Stimulated activated CD8-positive, alpha-beta memory T cell treated with anti-CD3 and anti-CD28 coated beads, Interleukin-4, amount 100 ng/mL, for 1 hour (primary cell): ENCODE measurements at places on chromosomes 4 and X.

- no peak for DNase-seq
Measured at GRCh38 chr4:151676301-151676700, 84.5 kb downstream of the GATB start.

DNA sequence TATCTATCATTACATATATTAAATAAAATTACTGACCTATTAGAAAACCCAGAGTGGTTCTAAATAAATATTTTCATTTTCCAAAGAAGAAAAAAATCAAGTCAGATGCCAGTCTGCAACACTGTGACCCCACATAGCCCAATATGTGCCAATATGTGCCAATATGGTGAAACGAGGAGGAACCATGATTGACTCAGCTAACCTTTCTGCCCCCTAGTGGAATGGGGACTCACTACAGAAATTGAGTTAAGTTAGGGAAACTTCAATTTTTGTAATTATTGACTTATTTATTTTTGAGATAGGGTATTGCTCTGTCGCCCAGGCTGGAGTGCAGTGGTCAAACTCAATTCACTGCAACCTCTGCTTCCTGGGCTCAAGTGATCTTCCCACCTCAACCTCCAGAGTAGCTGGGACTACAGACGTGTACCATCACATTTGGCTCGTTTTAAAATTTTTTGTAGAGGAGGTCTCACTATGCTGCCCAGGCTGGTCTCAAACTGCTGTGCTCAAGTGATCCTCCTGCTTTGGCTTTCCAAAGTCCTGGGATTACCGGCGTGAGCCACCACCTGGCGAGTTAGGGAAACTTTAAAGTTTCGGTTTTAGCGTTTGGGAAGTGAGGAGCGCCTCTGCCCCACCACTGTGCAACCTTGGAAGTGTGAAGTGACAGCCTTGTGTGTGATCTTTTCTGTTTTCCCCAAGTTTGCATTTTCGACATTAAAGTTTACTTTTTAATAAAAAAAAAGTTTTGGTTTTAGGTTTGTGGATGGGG is 116.8 kb upstream of the SHISA3 start:
- DNase-seq, result no peak

GRCh38 chr4:81096566-81096965 is 66.1 kb downstream of the BMP3 start:
- no peak for DNase-seq

DNA sequence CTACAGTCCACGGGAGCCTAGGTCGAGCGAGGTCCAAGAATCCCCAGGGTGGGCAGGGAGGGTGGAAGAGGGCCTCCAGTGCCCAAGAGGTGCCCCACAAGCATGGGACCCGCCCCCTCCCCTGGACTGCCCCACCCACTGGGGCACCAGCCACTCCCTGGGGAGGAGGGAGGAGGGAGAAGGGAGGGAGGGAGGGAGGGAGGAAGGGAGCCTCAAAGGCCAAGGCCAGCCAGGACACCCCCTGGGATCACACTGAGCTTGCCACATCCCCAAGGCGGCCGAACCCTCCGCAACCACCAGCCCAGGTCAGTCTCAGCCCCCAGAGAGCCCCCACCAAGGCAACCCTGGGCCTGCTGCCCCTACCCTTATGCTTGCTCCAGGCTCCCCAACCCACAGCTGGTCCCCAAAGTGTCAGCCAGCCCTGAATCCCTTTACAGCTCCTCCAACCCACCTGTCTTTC is at the start of gene GATA1:
TSS of gene GATA1 (plus strand) at position 250 of the 460 bp plus-strand sequence. CDS start 4,520 bp downstream, outside the sequence.
- DNase-seq, result no peak

DNA sequence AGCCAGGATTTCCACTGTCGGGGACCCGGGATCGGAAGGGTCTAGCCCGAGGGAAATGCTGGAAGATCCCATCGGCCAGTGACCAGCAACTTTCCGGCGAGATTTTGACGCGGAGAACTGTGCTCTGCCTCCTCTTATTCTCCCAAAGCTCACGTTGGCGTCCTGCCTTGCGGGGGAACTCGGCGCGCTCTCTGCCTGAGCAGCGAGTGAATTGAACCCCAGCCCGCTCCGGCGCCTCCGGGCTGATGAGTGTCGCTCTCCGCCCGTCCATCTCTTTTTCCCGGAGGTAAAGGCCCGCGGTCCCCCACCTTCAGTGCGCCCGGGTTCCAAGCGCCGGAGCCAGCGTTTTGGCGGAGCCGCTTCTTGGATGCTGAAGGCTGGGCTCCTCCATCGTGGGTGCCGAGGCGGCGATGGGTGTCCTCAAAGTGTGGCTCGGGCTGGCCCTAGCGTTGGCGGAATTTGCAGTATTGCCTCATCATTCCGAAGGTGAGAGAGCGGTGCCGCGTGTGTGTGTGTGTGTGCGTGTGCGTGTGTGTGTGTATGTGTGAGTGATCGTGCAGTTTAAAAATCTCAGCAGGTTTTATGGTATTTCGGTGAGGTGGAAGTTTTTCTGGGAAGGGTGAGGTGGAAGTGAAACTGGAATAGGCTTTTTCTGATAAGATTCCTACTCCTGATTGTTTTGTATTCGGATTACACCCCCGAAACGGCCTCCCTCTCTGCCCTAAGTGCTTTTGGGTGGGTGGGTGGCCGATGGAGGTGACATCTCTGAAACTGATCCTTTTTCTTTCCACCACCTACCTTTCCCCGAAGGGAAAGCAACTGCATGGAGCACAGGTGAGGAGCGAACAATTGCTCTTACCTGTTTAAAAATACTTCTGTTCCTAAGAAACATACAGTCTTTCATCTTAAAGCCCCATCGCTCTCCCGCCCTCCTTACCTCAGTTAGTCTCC is 752 bp downstream of the FRAS1 start:
- no peak for DNase-seq

DNA sequence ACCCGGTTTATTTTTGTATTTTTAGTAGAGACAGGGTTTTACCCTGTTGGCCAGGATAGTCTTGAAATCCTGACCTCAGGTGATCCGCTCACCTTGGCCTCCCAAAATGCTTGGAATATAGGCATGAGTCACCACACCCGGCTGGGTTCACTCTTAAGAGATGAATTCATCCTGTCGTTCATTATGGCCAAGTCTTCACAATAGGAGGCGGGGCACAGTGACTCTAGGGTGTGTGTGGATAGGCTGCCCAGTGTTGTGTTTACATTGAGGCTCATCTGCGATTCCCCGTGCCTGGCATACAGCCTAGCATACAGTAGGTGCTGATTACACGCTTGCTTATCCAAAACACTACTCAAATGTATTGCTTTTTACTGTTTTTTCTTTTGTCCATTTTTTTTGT is 41.3 kb upstream of the IGFBP7 start:
- DNase-seq, result no peak

GRCh38 chrX:13069771-13070416 is 25.5 kb upstream of the FAM9C start:
- DNase-seq, result no peak

GRCh38 chr4:154234576-154234975 is 257.0 kb downstream of the DCHS2 start:
- DNase-seq, result no peak

- no peak for DNase-seq
Measured at GRCh38 chrX:112851806-112852205, 11.2 kb upstream of the AMOT start.

- DNase-seq, result no peak
Measured at GRCh38 chr4:164904336-164904735, 27.4 kb downstream of the APELA start.

GRCh38 chr4:88295656-88296055 is 11.3 kb upstream of the PPM1K start:
- DNase-seq, result no peak

- no peak for DNase-seq
Measured at GRCh38 chr4:1535926-1536578, 129.8 kb upstream of the NKX1-1 start.

DNA sequence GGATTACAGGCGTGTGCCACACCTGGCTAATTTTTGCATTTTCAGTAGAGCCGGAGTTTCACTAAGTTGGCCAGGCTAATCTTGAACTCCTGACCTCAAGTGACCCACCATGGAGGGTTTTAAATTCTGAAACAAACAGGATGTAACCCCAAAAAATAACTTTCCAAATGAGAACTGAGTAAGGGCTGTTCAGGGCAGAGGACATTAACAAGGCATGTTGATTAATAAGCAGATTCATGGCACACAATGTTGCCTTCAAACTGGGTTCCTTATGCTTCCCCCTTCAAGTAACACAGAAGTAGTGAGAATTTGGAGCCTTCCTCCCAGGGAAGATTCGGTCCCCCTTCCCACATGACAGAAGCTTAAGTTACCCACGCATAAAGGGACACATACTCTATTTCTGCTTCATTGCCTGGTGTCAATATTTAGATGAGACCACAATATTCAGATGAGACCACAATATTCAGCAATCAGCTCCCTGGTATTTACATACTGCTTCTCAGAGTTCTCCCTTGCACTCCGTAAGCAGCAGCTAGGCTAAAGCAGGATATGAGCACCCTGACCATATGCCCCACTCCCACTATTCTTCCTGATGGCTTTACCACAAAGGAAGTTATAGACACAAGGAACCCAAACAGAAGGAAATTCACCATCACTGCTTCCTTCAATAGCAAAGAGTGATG is 21.4 kb downstream of the GRSF1 start:
- DNase-seq, result no peak

GRCh38 chrX:121308276-121308805 is 260.9 kb downstream of the GLUD2 start:
- no peak for DNase-seq

DNA sequence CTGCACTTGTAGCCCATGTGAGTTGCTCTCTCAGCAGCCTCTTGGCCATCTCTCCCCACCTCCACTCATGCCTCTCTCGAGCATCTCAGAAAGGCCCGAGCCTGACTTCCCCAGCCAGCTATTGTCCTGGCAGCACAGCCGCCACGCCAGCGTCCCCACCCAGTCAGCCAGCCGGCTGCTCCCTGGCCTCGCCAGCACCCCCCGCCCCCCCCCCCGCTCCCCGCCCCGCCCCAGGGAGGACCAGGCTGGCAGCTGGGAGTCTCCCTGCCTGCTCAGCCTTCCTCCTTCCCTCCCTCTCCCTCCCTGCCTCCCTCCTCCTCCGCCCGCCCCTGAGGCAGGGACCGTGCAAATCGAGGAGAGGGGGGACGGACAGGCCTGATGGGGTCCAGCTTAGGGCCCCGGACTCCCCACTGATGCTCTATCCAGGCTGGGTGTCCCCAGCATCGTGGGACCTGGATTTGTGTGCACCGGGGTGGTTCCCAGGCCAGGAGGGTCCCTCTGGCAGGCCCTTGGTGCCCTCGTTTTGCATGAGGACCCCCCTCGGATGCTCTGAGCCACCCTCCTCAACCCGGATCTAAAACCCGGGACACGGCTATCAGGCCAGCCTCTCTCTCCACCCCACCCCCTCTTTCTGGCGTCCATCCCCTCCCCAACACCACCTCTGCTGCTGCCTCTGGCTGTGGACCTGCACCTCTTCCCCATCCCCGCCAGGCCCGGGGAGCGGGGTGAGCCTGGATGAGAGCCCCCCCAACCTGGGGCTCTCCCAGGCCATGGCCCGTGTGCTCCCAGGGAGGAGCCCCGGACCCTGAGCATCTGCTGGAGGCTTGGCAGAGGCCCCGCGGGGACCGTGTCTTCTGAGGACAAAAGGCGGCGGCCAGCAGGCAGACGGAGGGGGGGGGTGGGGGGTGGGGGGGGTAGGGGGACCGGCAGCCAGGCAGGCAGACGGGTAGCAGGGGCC is at the start of gene GPR173:
TSS of gene GPR173 (plus strand) at position 621 of the 958 bp plus-strand sequence. CDS start 27,833 bp downstream, outside the sequence.
- DNase-seq, result no peak

DNA sequence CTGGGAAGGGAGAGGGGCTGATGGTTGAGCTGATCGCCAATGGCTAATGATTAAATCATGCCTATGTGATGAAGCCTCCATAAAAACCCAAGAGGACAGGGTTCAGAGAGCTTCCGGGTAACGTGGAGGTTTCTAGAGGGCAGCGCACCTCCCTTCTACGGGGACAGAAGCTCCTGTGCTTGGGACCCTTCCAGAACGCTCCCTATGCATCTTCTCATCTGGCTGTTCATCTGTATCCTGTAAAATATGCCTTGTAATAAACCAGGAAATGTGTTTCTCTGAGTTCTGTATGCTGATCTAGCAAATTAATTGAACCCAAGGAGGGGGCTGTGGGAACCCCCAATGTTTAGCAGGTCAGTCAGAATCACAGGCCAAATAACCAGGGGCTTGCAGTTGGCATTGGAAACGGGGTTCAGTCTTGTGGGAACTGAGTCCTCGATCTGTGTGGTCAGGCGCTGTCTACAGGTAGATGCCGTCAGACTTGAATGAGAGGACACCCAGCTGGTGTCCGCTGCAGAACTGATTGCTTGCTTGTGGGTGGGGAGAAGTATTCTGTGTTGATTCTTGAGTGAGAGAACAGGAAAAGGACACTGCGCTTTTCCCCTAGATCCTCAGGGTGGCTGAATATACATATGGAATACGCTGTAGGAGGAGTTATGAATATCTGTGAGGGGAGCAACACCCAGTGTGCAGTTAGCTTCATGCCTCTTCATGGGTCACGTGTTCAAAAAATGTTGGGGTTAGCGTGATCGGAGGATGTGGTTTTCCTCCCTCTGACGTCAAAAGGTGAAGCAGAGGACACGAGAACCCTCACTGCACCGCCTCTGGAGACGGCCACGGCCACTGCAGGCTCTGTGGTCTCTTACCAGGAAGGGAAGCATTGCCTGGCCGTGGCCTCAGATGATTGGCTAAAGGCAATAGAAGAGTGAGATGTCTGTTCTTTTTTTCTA is 29.2 kb downstream of the HTT-AS start:
- DNase-seq, result peak; percentile 55

DNA sequence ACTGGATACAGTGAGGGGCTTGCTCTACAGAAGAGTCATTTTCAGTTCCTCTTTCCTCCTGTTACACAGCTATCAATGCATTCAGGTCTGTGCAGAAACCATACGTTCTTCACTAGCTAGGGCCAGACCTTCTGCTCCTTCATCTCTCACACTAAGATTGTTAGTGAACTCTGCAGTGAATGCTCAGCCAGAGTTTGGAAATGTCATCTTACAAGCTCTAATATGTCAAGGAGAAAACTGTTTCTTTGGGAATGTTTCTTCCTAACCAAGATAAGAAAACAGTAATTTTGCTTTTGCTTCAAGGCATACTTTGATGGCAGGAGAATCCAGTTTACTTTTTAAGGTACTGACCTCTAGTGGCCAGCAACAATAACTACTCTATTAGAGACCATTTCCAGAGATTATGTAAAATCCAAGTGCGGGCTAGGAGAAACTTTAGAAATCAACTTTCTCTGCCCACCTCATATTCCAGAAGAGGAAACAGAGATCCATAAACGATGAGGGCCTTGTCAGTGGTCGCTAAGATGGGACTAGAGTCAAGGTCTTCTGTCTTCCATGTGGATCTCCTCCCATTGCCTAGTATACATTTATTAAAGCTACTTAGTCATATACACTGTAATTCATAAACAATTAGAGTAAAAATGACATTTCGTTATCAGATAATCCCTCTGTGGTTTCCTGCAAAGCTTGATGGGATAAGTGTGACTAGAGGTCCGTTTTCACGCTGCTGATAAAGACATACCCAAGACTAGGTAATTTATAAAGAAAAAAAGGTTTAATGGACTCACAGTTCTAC is 12.1 kb upstream of the CC2D2A start:
- DNase-seq, result no peak

GRCh38 chr4:3371033-3372001 is 70.5 kb upstream of the HGFAC start:
- DNase-seq, result no peak

- no peak for DNase-seq
Measured at GRCh38 chr4:184950117-184950830, 68.0 kb upstream of the HELT start.
